Stimulated activated CD8-positive, alpha-beta memory T cell treated with anti-CD3 and anti-CD28 coated beads, Interleukin-4, amount 100 ng/mL, for 4 hours (primary cell): ENCODE measurements at places on chromosomes 1 and 21.

DNA sequence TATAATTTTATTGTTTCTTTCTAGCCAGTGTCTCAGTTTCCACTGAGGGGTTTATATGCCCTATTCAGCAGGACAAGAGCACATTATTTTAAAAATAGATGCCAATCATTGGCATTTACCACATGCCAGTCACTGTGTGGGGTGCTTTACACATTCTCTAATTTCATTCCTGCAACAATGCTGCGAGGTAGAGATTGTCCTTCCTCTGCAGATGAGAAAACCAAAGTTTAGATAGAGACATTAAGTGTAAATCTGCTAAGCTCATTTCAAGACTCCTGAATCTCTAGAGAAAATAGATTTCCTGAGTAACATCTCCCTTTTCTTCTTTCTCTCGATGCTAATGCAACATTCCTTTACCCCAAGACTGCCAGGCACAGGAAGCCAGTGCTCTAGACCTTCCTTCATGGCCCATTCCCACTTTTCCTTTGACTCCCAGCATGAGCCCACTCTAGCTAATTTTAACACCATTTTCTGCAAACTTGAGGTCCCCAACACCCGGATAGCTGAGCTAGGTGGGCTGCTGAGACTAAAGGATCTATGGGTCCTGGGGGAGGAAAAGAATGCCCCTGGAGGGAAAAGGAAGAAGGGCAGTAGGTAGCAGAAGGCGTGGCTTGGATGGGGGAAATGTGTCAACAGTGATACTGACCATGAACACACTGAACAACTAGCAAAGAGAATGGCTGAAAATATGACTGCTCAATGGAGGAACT, 50.0 kb downstream of the SH3GLB1 start:
- DNase-seq: no peak

DNA sequence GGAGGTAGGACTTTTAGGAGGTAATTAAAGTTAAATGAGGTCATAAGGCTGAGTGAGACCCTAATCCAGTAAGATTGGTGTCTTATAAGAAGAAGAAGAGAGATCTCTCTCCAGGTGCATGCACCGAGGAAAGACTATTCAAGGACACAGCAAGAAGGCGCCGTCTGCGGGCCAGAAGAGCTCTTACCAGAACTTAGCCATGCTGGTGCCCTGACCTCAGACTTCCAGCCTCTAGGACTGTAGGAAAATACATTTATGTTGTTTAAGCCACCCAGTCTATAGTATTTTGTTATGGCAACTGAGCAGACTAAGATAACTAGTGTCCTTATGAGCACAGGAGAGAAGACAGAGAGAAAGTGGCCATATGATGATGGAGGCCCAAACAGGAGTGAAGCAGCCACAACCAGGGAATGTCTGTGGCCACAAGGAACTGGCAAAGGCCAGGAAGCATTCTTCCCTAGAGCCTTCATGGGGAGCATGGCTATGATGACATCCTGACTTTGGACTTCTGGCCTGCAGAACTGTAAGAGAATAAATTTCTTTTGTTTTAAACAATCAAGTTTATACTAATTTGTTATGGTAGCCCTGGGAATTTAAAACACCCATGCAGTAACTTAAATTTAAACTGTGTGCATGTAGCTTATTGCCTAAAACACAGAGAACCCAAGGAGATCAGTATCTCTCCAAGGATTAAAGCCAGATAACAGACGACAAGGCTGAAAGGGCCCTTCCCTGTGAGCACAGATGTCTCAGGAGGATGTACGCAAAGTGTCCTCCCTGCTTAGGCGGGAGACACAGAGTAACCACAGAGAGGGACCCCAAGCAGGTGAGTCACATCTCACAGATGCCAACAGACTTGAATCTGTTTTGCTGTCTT, 9.9 kb upstream of the CD58 start:
- DNase-seq: no peak

DNA sequence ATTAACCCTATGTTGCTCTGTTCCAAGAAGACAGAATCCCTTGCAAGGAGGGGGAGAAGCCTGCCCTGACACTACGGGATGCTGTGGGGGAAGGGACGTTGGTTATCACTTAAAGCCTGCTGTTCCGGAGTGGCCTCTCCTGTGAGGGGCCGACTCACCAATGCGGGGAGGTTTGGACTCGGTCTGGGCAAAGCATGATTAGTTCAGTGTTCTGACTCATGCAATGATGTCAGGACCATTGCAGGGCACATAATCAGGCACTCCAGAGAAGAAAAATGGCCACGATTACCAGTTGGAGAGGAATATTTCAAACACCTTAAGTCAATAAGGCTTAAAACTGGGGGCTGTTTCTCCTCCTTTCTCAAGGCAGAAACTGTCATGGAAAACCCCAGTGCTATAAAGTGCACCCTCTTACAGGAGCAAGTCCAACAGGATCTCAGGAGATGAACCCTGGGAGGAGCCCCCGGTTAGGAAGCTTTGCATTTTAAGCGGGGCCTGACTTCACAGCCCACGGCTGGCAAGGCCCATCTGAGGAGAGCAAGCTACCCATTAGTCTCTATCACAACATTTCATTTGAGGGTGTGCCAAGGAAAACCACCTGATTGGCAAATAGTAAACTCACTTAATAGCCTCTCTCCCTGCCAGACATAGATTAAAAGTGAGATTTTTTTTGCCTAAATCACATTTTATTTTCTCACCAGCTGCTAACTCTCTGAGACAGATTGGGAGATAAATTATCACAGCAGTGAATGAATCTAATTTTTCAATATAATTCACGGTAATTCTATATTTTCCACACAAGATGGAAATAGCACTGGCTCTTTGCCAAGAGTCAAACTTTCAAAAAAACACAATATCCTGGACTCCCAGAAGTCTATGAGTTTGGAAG, 202.5 kb downstream of the C1orf94 start:
- DNase-seq: no peak

- DNase-seq: no peak
Observed at GRCh38 chr1:12063141-12064072, at the start of gene TNFRSF8. Gene TNFRSF8 (plus strand): TSS chr1:12063303. CDS start chr1:12063599, 296 bp downstream.

DNA sequence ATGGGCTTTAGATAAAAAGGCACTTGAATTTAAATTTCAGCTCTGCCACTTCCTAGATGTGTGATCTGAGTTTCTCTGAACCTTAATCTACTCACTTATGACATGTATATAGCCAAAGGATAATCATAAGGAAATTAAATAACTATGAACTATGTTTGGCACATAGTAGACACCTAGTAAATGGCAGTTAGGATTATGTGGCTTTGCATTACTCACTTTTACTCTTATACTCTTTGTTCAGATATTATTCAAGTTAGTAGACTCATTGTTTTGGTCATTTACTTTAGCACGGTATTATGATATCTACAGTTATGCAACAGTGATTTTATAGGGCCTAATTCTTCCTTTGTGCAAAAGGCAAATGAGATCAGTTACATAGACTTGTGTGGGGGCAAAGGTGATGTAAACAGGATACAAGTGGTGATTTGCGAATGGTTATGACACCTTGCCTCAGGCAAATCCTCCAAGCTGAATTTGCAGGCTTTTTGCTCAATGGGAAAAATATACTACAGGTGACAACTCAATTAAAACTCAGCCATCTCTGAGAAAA, 297.2 kb upstream of the PBX1 start:
- DNase-seq: no peak

DNA sequence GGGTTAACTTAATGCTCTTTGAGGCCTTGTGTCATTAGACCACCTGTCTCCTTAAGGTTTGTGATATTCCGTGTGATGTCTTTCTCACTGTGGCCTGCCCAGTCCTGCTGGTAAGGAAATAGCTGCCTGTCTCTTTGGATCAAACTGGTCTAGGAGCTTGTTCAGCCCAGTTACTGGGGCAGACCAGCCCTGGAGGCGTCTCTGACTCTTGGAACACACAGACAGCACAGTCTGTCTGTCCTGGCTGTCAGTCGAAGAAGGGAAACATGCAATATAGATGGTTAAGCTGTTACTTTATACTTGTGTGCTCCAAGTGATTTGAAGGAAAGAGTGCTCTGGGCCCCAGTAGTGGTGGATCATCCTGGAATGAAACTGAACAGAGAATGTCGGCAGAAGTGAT, 20.4 kb downstream of the PBX1 start:
- no peak for DNase-seq

- DNase-seq: no peak
Observed at GRCh38 chr21:35737899-35738346, 322.4 kb downstream of the SETD4 start.

- no peak for DNase-seq
Observed at GRCh38 chr21:29892379-29892778, 47.4 kb downstream of the GRIK1 start.

DNA sequence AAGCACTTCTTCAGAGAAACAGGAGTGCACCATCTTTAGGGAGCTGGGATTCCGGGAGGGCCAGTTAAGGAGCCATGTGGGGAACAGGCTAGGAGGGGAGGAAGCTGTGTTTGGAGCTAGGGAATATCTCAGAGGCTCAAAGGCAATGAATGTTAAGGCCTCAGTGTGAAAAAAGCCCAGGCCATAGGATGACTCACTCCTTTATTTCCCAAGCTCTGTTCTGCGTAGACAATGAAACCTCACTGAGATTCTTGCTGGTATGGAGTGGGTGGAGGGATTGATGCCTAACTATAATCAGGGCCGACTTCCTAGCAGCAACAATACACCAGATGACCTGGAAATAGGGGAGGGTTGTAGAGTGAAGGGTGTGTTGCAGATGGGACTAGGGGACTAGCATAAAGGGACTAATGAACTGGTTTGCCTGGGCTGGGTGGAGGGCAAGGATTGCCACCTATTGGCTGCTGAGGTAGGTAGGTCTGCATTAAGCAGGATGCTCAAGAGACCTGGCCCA, 2.1 kb downstream of the GNAT2 start:
- no peak for DNase-seq

GRCh38 chr1:34900775-34901502, 28.5 kb downstream of the DLGAP3 start:
- no peak for DNase-seq
